Activated CD4-positive, alpha-beta T cell treated with anti-CD3 and anti-CD28 coated beads for 1 hour (primary cell): ENCODE measurements at places on chromosomes 1 and 21.

DNA sequence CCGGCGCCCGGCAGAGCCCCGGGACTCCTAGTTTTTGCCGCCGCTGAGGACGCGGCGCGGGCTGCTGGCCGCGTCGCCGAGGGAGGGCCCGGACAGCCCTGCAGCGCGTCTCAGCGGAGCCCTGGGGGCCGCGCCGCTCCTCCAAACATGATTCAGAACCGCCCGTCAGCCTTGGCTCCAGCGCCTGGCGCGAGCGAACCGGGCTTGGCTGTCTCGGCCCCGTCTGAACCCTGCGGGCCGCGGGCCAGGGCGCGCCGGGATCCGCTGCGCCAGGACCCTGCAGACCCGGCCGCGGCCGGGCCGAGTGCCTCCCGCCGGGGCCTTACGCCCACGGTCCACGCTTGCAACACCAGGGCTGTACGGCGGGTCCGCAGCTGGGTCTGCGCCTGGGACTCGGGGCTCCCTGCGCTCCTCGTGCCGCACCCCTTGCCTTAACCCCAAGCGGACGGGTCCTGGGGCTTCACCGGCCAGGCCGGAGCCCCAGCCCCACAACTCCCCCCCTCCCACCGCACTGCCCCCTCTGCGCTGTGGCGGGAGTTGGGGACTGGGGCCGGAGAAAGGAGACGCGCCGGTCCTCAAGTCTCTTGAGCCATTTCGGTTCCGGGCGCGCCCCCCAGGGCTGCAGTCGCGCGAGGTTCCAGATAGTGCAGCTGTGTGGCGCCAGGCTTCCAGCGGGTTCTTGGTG, 48.4 kb upstream of the CD34 start:
- DNase-seq: no peak

DNA sequence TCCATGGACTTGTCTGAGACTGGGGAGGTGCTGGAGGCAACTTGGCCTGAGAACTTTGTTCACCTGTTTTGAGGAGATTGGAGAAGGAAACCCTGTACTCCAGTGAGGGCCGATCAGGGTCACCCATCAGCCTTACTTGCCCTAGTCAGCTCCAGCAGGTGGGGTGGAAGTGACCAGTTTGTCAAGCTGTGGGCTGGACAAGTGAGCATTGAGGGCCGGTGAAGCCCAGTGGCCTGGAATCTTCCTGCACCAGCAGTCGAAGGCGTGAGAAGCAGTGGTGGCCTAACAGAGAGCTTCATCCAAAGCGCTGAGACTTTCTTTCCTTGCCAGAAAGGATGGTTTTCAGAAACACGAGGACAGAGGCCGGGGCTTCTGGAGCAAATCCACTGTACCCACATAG, 9.6 kb downstream of the SLC37A1 start:
- DNase-seq: no peak

- DNase-seq: no peak
Measured at GRCh38 chr1:222339376-222339947, 208.4 kb downstream of the HHIPL2 start.

DNA sequence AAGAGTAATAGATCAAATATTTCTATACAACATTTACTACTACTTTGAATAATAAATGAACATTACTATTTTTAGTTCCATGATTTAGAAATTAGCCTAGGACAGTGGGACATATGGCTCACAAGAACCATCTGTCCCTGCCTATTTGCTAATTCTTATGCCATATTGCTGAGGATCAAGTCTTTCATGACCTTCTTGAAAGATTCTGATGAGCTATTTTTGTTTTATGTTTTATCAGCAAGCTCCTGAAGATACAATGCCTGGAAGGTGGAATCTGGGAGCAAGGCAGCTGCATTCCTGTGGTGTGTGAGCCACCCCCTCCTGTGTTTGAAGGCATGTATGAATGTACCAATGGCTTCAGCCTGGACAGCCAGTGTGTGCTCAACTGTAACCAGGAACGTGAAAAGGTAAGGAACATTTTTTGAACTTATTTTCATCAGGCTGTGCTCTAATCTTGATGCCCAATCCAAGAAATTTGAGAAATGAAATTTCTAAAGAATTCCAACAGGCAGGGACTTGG, 326.7 kb downstream of the PAPPA2 start:
- DNase-seq: no peak

DNA sequence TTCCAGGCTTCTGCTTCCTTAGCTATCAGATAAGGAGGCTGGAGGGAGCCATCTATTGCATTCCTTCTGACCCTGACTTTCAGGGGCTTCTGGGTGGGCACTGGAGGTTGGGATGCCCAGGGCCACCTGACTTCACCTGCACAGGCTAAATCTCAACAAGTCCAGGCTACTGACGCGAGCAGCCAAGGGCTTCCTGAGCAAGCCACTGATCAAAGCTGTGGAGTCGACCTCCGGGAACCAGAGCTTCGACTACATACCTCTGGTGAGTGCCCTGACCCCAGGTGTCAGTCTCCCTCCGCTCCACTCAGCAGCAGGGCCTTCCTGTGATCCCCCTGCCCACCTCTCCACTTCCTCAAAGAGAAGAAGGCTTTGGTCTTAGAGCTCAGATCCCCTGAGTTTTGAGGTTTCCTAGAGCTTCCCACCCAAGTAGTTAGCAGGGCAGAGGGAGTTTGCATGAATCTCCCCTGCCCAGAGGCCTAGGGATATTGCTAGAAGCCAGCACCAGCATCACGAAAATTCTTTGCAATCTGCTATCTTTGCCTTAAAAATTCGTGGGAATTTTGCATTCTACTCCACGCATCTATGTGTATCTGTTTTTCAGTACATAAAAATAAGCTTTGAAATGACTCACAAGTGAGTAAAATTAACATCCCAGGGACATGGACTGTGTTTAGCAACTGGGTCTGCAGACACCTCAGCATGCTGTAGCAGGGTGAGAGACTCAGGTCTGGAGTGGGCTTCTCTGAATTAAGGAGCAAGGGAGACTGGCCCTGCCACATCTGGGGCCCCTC, 61.4 kb downstream of the VWA5B1 start:
- no peak for DNase-seq

GRCh38 chr1:96971849-96972602, 250.4 kb downstream of the PTBP2 start:
- no peak for DNase-seq

- DNase-seq: peak; percentile 47
Measured at GRCh38 chr1:150009604-150010392, 728 bp downstream of the OTUD7B start.

GRCh38 chr1:91546876-91547275, 46.2 kb downstream of the CDC7 start:
- no peak for DNase-seq

DNA sequence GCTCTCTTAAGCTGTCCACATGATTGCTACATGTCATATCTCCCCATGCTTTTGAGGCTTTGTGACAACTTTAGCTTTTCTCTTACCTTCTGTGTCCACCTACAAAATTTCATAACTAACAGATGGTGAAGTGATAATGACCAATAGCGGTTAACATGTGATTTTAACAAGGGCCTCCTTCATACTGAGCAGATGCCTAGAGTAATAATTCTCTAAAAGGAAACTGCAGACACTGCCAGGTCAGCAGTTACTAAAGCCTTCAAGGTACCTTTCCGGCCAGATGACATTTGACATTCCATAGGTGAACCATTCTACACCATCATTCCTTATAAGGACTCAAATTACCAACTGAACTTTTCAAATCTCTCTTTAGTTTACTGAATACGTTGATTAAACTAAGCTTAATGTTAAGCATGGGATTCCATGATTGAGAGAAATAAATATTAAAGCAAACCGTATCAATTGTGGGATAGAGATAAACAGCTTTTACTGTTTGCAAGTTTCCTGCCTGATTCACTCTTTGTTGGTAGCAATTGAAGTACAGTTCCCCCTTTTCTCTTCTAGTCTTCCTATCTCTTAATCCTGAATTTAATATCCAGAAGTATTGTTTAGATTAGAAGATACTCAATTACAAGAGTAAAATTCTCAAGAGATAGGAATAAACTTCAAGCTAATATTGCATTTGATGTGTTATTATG, 205.1 kb downstream of the PLA2G4A start:
- DNase-seq: no peak

DNA sequence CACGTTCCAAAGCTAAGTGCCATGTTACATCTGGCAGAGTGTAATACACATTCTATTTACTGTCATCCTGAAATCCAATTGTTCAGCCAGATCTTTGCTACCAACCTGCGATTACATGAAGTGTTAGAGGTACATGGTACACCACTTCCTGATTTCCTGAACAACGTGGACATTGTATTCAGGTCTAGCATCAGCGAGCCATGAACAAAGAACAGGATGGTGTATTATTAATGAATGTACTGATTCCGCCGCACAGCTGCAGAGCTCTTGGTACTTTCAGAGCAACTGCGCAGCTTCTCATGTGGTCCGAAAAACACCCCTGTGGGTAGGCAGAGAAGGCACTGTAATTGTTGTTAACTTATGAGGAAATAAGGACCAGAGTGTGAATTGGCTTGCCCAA, 511.4 kb downstream of the AJAP1 start:
- DNase-seq: no peak
